ENCODE measurements at places on chromosomes 4 and X.

DNA sequence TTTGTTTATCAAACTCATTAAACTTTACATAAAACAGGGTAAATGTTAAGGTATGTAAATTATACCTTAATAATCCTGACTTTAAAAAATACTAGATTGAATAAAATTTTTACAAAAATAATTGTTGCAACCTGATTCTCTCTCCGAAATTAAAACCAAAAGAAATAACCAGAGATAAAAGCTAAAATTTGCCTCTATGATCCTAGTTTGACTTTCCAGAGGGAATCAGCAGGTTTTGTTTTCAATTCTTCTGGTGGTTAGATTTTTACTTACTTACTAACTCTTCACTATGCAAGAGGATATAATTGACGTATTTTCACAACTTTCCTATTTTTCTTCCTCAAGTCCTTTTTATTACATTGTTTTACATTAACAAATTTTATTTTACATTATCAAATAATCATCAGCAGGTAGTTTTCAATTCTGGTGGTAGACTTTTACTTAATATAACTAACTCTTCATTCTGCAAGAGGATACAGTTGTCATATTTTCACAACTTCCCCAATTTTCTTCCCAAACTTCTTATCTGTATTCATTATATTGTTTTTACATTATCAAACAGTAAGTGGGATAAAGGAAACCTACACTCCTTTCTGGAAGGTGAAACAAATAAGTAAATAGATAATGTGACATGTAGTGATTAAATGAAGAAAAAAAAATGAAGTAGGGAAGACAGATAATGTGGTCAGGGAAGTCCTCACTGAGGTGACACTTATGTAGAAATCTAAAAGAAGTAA lies 52.2 kb downstream of the TBCK start:
- no peak for DNase-seq

DNA sequence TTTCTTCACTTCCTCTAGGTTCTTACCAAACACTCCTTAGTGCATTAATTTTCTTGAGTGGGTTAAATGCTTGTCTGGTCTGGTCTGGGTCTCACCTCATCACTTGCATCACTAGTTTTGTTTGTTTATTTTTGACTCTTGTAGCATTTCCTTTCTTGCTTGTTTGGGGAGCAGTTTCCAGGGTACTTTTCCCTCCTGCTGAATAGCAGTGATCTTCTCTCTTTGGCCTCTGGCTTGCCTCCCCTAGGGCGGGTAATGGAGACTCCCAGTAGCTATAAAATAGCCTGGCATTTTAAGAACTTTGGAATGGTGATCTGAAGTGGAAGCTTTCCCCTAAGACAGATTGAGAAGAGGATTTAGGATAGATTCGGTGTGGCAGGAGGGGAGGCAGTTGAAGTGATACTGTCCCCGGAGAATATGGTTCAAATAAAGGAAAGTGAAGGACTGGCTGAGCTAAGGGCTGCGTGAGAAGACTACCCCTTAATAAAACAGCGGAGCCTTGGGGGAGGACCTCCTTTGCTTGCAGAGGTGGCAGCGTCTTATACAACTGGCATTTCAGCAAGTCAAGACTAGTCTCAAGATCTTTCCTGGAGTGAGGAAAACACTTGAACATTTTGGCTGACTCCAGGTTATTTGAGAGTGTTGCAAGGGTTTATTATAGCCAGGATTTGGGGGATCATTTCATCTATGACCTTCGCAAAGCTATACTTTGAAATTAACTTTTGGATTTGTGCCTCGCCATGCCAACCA lies 190.6 kb downstream of the FRAS1 start:
- no peak for DNase-seq

GRCh38 chrX:140713174-140713539 lies 3.6 kb downstream of the LINC00632 start:
- DNase-seq: no peak

GRCh38 chrX:71321731-71322130 lies 20.2 kb downstream of the ITGB1BP2 start:
- no peak for DNase-seq

DNA sequence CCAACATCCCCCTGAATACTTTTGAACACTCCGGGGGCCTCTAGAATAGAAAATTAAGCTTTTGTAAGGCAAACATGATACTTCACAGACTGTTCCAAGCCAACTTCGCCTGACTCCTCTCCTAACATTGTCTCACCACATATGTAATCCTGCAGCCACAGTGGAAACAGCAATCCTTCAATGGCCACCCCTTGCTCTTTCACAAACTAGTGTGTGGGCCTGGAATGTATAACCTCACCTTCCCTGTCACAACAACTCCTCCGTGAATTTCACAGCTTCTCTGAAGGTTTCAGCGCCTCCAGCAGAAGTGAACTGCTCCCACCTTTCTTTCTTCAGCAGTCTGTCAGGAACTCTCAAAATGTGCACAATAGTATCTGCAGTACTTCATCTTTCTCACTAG lies 185.1 kb downstream of the ADGRL3 start:
- DNase-seq: no peak

DNA sequence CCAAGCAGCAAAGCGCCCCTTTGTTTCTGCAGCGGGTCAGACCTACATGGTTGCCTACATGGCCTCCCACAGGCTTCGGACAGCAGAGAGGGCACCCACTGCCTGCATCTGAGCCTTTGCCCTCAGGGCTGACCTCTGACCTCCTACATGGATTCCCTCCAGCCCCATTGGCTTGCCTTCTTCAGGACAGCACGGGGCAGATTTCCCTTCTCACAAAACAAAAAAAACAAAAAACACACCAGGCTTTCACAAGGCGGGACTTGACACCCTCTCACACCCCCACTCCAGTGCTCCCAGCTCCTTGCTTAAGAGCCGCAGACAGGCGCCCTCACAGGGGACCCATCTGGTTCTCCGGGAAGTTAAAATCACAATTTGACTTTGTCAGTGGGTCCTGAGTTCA lies 32.9 kb downstream of the ZFYVE28 start:
- no peak for DNase-seq

DNA sequence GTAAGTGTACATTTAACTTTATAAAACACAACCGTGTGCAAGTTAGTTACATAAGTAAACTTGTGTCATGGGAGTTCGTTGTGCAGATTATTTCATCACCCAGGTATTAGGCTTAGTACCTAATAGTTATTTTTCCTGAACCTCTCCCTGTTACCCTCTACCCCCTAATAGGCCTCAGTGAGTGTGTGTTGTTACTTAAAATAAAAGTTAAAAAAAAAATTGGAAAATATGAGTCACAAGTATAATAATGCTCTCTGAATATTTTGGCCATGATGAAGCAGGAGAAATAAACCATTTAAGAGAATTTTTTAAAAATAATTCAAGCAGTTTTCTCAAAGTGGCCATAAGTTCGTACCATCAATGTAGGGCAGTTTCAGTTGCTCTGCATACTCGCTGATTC lies 105.1 kb upstream of the GRID2 start:
- DNase-seq: no peak

GRCh38 chr4:83516042-83516772 lies 19.7 kb upstream of the GPAT3 start:
- DNase-seq: no peak

DNA sequence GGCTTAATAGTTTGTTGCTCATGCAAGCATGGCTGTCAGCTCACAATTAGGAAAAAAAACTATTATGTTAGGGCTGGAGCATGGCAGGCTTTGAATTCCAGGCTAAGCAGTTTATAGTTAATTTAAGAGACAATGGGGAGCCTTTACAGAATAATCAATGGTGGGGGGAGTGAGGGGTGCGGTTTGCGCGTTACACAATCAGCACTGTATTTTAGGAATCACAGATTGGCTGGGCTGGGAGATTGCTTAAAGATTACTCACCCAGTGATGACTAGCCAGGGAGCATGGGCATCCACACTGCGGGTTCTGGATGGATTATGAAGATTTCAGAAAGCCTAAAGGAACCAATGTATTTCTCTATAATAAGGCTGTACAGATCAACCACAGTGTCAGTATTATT lies 186.6 kb downstream of the SOX3 start:
- no peak for DNase-seq

- no peak for DNase-seq
Observed at GRCh38 chrX:101028562-101028961, 23.3 kb downstream of the TRMT2B start.

DNA sequence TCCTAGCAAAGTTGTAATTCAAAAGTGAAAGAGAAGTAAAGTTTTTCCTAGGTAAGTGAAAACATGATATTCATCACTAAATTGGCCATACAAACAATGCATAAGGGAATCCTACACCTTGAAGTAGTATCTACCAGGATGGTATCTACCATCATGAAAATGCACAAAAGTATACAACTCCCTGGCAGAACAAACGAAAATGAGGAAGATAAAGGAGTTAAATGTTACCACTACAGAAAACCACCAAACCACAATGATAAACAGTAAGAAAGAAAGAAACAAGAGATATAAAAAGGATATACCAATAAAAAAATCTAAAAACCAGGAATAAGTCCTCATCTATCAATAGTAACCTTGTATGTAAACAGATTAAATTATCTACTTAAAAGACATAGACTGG lies 26.9 kb downstream of the GK2 start:
- DNase-seq: no peak

GRCh38 chrX:33277046-33277445 lies 65.7 kb upstream of the DMD start:
- no peak for DNase-seq

GRCh38 chr4:2797545-2798305 lies 4.8 kb downstream of the SH3BP2 start:
- DNase-seq: no peak

DNA sequence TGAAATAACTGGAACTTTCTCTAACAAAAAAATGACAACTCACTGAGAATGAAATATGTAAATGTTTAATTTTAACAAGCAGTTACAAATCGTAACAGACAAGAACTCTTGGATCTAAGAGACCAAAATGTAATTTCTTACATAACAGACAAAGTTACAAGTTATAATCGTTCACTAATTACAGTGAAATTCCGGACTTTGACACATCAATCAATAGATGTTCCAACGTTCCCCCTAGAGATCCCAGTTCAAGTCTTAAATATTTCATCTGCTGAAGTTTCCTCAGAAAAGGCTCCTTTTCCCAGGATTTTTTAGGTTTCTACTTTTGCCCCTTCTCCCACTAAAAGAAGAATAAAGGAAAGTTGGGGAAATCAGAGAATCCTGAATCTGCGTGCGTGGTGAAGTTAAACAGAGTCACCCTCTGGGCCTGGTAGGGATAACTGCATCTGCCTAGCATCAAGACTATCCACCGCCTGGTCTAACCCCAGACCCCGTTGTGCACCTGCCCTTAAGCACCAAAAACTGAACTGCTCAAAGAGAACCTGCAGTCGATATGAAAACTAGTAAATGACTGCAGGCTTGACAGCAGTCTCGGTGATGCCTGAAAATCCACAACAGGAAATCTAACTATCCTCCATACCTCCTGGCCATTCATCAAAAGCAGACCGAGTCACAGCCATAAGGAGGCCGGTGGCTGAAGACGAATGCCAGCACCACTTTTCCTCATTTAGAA lies 2.3 kb downstream of the IRF2 start:
- no peak for DNase-seq

- no peak for DNase-seq
Observed at GRCh38 chrX:3428792-3429191, 82.3 kb upstream of the MXRA5 start.

DNA sequence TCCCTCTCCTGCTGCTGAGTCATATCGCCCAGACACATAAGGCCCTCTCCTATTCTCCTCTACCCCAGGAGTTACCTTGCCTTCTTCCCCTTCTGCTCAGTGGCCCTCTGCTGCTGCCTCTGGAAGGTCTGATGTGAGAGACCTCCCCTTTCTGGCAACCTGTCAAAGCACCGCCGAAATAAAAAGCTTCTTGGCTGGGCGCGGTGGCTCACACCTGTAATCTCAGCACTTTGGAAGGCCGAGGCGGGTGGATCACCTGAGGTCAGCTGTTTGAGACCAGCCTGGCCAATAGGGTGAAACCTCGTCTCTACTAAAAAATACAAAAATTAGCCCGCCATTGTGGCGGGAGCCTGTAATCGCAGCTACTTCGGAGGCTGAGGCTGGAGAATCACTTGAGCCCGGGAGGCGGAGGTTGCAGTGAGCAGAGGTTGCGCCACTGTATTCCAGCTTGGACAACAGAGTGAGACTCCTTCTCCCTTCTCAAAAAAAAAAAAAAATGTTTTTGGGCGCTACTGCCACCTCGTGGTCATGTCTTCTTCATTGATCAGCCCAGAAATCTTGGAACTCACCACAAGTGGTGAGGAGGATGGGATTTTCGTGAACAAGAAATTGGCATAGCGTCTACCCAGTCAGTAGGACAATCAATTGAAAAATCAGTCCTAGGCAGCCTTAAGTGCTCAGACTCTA lies 8.6 kb upstream of the ZXDA start:
- DNase-seq: no peak

DNA sequence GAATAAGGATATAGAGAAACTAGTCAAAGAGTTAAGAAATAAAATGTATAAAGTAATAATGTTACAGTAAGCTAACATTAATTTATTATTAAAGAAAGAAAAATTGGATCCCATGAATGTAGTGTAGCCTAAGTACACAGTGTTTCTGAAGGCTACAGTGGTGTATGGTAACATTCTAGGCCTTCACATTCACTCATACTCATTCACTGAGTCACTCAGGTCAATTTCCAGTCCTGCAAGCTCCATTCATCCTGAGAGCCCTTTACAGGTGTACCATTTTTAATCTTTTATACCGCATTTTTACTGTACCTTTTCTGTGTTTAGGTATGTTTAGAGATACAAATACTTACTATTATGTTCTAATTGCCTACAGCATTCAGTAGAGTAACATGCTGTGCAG lies 120.6 kb upstream of the AGA start:
- no peak for DNase-seq

DNA sequence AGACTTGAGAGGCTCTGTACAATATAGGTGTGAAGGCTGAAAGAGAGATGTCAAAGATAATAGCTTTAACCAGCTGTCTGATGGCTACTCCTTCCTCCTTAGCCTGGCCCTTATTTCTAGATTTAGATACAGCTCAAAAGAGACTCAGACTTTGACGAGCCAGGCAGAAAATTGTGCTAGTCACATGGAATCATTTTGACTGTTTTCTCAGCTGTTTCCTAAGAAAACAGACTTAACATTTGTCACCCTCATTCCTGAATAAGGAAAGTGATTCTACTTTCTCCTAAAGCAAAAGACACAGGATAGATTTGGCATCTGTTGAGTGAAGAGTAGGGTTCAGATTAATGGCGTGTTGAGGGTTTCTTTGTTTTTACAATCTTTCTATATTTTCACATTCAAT lies 340.7 kb downstream of the DHX15 start:
- DNase-seq: no peak

GRCh38 chr4:147950261-147950660 lies 218.4 kb downstream of the ARHGAP10 start:
- DNase-seq: no peak

- no peak for DNase-seq
Observed at GRCh38 chr4:168570466-168570865, 73.6 kb downstream of the PALLD start.

GRCh38 chr4:37762991-37763368 lies 63.5 kb upstream of the PGM2 start:
- no peak for DNase-seq

- DNase-seq: no peak
Observed at GRCh38 chr4:16120720-16121119, 36.9 kb upstream of the PROM1 start.

DNA sequence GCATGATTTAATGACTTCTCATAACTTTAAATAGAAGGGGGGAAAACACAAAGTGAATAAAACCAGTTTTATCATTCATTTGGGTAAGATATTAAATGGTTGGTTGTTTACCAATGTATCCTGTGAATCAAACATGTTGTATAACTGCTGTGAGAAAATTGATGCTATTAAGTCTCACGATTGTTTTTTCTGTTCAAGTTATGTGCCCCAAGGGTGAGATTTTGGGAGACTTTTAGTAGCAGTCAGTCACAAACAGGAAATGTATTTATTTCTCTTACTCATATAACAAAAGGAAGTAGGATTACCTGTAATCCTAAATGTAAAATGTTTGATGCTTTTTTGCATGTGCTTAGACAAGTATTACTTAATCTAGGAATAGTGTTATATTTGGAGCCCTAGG lies 39.2 kb downstream of the MTHFD2L start:
- DNase-seq: no peak

Measured in NCI-H524 treated with DMSO at 0.1 percent for 48 hours (cell line).